ENCODE measurements at places on chromosomes 2 and 18.

DNA sequence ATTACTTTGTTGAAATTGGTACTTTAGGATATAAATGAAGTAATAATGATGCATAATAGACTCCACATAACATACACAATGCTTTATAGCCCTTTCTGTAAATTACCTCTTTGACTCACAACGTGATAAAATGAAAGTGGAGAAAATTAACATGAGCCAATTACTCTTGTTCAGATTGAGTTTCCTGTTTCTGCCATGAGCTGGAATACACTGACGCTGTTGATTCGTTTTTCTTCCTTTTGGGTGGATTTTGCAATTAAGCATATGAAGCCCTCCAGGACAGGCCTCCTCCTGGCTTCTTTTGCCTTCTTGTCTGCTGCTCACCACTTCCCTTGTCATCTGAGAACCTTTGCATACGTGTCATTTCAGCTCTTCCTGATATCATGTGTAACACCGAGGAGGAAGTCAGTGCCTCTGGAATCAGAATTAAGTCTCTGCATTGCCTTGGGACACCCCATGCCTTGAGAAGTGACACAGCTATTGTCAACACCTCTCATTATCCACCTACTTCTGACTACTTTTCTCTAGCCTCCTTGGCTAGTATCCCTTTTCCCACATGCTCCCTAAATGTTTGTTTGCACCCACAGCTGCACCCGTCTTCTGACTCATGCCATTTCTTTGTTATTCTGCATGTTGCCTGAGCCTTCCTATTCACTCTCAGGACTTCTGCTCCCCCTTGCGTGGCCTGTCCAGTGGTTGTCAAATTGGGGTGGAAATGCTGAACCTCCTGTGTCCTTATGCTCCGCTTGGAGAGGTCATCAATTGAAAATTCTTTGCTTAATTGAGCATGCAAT lies 134.1 kb downstream of the FMNL2 start:
- no peak for DNase-seq

DNA sequence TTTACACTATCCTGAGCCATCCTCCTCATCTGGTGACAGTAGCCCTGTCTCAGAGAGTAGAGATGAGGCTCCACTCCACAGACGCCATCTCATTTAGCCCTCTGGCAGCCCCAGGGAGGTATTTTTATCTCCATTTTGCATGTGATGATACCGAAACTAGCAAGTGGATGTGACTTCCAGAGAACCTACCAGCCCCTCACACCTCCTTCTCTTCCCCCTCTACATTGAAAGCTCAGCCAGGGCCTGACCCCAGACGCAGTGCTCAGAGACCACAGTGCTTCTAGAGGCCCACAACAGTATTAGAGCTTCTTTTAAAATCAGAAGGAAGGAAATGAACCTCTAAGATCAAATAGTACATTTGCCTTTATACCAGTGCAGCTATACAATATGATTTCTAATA lies 8.3 kb downstream of the GYPC start:
- DNase-seq = no peak

DNA sequence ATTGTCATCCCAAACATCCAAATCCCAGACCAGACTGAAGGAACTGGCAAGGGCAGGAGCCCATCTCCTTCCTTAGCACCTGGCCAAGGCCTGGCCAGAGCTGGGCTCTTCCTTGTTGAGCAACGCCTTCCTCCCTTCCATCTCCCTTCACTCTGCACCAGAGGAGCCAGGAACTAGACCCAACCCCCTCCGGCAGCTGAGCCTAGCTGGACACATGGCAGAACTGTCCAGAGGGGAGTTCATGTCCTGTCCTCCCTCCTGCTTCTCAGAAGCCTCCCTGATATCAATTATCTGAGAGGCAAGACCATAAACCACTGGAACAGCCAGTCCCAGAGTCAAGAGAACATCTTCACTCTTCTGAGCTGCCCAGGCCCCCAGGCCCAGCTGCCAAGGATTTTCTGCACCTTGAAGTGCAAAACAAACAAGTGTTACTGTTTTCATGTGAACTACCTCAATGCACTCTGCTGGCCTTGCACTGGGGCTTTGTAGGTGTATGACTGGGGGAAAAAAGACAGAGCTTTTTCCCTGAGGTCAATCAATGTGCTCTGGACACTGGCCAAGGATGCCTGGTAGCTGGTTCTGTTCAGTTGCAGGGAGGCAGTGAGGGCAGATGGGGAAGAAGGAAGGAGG lies 107.6 kb upstream of the MSH6 start:
- no peak for DNase-seq

DNA sequence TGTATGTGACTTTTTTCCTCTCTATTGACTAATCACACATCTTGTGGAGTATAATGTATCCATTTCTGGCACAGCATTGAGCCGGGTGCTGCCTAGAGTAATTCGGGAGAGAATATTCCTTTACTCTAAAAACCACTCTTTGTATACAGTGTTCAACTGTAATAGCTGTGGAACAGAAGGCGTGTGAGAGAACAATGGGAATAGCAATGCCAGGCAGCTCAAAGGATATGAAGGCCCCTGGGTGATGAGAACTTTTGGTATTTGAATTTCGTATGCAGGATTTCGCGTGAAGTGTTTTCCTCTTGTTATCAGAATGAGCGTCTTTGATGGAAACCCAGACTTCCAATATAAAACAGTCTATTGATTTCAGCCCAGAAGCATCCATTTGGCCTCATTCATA lies 84.6 kb upstream of the MAP3K20 start:
- DNase-seq = no peak

DNA sequence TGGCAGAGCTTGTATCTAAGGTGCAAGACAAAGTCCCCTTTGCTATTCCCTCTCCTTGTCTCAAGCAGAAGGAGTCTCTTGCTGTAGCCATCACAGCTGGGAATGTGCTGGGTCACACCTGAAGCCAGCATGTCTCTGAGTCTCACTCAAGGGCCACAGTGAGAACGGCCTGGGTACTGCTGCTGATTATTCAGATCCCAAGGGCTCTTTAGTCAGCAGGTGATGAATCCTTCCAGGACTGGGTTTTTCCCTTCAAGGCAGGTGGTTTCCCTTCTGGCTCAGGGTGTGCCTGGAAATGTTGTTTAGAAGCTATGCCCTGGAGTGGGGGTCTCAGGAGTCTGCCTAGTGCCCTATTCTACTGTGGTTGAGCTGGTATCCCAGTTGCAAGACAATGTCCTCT lies 356.3 kb downstream of the PARD3B start:
- no peak for DNase-seq

DNA sequence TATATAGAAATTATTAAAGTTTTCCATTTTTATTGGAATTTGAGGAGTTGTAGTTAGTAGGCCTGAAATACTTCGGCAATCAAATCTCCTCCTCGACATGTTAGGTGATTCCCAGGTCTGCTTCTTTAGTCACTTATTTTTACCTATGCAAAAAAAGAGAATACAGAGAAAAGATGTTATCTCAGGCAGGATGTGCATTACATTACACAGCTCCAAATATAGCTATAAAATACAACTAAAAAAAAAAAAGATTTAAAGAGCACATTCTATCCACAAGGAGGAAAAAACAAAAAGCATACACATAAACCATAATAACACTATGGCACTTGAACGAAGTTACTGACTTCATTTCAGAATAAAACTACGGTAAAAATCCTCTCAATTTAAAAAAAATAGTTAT lies 8.1 kb downstream of the STK17B start:
- DNase-seq = peak; percentile 61

- DNase-seq = no peak
Measured at GRCh38 chr2:144320491-144320890, 199.4 kb downstream of the ZEB2 start.

GRCh38 chr2:146615778-146616177 lies 1229.1 kb upstream of the ACVR2A start:
- DNase-seq = no peak

DNA sequence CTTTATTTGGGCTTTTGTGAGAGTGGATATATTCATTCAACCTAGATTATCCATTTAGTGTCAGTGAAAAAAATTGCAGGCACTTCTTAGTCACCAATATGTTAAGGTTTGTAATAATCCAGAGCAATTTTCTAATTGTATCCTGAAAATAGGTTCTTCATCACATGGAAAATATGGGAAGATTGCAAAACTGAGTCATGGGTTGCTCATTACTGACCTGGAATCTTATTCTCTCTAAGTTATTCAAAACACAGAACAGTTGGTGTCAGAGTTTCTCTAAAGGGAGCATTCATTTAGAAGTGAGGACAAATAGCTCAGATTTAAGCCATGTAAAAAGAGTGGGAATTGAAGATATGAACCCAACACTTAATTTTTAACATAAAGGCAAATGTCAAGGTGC lies 181.3 kb downstream of the IKZF2 start:
- no peak for DNase-seq

- DNase-seq = no peak
Measured at GRCh38 chr18:11566236-11566965, 43.0 kb upstream of the SLC35G4 start.

DNA sequence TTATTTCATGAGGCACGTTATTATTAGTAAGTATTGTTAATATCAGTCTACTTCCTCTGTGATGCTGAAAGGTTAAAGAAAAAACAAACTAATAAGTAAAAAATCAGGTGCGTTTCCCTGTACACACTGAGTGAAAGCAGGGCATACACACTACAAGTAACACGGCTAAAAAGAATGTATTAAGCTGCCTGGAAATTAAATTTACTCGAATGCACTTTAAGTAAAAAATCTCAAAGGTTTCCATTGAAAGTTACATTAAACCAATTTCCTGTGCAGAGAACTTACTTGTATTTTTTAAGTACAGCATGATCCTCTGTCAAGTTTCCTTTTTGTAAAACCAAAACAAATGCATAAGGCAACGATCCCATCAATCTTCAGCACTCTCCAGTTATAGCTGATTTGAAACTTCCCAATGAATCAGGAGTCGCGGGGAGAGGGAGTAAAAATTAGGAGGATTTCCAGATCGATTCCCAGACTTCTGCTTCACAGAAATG lies 633 bp downstream of the BCL2 start:
- DNase-seq = no peak

- DNase-seq = no peak
Measured at GRCh38 chr2:46569061-46569560, 89.7 kb downstream of the TMEM247 start.

DNA sequence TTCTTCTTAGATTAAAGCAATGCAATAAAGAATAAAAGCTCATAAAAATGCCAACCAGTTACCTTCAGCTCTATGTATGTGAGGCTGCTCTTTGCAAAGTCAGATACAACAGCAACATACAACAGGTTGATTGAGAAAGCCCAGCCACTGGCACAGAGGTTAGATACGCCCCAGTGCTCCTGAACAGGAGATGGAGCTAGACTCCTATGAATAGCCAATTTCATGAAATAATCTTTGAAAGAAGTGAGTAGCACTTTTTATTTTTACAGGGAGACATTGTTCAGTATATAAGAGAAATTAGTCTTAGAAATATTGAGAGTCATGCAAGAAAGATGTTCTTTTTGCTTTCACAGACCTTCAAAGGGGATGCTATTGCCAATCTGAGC lies 362.4 kb upstream of the MEX3C start:
- no peak for DNase-seq

DNA sequence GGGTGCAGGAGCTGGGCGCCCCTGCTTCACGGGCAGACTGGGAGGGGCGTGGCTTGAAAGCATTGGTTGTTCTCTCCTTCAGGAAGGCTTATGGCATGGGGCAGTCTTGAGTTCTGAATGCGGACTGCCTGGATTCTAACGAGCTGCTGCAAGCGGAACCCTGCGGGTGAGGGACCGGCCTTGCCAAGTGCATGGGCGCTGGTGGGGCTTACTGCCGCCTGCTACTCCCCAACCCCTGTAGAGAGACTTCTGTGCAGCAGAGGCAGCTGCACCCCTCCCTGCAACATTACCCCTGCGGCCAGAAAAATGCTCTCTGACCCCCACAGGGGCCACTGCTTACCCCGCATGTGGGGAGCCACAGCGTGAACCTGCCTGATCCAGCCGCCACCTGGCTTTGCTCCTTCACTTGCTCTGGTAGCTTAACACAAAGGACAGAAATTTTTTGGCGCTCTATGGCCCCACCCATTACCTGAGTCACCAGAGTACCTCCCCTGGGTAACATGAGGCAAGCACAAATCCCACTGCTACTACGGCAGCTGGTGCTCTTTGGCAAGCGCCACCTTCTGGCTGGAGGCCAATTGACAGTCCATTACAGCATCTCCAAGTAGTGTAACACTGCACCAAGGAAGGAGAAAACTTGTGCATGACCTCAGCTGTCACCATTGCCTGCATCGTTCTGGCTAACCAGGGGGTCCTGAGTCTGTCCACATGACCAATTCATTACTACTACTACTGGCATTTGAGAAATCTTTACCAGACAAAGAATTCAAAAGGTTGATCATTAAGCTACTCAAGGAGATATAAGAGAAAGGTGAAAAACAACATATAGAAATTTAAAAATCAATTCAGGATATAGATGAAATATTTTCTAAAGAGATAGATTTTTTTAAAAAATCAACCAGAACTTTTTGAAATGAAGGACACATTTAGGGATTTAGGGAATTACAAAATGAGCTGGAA lies 35.4 kb downstream of the MYL12B start:
- DNase-seq = peak; percentile 84
